ENCODE measurements at places on chromosomes 6 and 20. TPM values are rescaled to one million over a fixed set of nuclear protein-coding genes. Genes with fewer than 3 reads are reported as not detected.

The RIPPLY2 gene
- not detected for total RNA-seq

- DNase-seq = no peak
Observed at GRCh38 chr6:63864061-63864460, 228.5 kb downstream of the PHF3 start.

DNA sequence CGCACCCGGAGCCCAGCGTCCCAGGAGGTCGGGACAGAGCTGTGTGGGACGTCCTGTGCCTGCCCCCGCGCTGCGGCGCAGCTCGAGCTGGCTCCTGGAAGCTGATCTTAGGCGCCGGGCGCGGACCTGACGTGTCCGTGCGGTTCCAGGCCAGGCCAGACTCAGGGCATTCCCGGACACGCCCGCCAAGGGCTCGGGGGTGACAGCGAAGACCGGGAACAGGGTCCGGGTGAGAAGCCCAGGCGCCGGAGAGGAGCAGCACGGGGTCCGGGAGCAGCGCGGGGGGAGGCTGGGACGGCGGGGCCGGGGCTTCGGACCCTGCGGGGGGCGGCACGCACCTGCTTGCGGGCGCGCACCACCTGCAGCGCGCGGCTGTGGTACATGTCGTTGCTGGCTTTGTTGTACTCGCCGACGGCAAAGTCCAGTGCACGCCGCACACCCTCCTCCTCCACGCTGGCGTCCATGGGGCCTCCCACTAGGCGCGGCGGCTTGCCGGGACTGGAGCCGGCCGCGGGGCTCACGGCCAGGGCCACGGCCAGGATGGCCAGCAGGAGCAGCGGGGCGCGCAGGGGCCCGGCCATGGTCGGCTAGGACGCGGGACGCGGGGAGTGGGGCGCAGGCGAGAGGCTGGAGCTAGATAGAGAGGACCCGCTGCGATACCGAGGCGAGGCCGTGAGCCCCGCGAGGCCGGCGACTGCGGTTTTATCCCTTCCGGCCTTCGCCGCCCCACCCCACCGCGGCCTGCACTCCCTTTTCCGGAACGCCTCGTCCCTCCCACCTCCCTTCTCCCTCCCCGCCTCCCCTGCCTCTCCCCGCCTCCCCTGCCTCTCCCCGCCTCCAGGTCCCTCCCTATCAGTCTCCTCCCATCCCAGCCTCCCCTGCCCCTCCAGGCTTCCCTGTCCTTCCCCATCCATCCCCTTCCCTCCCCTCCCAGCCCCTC lies at the start of gene CST3:
TSS of gene CST3 (minus strand) at position 674 of the 940 bp plus-strand sequence. CDS start at position 581, 93 bp downstream.
- peak; percentile 96 for DNase-seq

The DLL1 gene
- 38.5 TPM for total RNA-seq

- no peak for DNase-seq
Observed at GRCh38 chr6:21142741-21143140, 450.8 kb upstream of the SOX4 start.

The CST2 gene
- total RNA-seq = not detected

- no peak for DNase-seq
Observed at GRCh38 chr6:5217356-5217755, 43.4 kb downstream of the LYRM4 start.

GRCh38 chr6:141925001-141925400 lies 207.7 kb upstream of the GJE1 start:
- DNase-seq = no peak

The SRSF12 gene
- not detected for total RNA-seq

- no peak for DNase-seq
Observed at GRCh38 chr6:20341564-20341963, 60.1 kb upstream of the E2F3 start.

DNA sequence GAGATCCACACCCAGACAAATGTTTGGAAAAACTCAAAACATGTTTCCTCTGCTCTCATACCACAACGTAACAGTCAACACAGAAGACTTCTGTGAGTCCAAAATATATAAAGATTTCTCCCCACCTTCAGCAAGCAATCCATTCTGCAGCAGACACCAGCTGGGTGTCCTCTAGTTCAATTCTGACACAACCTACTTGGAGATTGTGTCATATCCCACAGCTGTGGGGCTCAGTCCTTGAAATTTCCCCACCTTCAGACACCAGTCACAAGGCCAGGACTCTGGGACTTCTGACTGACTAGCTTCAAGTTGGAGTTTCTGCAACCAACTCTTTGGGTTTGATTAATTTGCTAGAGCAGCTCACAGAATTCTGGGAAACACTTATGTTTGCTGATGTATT lies 244.8 kb upstream of the CDYL start:
- DNase-seq = no peak

The EPHA7 gene
- total RNA-seq = 1.2 TPM

DNA sequence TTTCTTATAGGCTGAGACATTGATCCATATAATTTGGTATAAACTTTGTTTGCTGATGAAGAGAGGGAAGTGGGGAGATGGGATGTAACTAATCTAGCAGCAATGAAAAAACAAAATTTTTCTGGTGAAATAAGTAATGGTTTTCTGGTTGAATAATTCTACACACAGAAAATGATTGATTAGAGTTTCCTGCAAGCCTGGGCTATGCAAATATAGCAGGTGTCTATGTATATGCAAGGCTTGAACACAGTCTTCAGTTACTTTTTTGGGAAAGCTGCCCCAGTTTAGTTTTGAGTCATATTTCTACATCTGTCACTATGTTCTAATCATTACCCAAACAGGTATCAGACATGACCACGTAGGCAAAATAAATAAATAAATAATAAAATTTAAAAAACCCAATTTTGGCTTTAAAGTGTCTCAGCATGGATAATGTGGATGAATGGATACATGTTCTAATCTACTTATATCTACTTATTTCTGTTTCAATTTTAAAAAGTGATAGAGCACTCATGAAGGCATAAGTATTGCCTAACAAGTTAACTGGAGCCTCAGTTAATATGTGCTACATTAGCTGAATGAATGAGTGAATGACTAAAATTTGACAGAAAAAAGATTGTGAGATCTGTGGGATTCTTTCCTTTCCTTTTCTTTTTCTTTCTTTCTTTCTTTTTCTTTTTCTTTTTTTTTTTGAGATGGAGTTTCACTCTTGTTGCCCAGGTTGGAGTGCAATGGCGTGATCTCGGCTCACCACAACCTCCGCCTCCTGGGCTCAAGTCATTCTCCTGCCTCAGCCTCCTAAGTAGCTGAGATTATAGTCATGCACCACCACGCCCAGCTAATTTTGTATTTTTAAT lies 37.2 kb upstream of the TFB1M start:
- no peak for DNase-seq

GRCh38 chr6:83459663-83460062 lies 28.8 kb upstream of the ME1 start:
- no peak for DNase-seq

The RPN2 gene
- total RNA-seq = 127 TPM

The WFDC12 gene
- not detected for total RNA-seq

DNA sequence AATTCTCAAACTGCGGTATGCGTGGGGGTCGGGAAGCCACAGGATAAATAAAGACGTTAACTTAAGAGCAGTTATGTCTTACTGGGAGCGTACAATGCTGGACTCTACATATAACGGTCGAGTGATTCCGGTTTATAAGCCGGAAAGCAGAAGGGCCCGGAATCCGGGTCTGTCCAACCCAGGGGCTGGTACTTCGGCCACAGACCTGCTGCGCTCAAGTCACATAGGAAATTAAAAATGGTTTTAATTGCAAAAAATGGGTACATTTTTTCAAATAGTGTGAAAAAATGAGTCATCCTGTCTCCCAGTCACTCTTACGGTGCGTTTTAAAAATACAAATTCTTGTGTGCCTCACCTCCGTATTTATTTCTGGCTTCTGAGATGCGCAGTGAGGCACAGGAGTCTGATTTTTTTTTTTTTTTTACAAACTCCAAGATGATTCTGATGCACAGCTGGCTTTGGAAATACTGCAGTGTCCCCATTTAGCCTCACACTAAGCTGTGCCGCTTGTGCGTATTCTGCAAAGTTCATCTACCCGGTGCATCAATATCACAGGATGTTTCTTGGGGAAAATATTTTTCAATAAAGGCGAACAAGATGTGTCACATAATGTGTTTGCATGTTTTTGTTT lies 1.0 kb downstream of the PCIF1 start:
- no peak for DNase-seq

DNA sequence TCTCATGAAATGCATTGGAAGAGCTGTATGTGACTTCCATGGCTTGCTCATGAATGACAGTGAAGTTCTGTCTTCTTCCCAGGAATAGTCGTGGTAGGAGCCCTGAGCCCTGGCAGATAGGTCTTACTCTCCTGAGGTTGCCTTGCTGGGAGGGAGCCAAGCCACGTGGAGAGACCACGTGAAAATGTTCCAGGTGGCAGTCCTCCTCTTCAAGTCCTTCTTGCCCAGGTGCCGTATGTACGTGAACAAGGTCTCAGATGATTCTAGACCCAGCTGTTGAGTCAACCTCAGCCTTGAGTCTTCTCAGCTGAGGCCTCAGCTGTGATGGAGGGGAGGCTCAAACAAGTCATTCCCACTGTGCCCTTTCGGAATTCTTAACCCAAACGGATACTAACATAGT lies 192.4 kb upstream of the PRDM1 start:
- DNase-seq = no peak
